Cerebellar nuclear complex (tissue), 1 donor: ENCODE measurements at places on chromosomes 4 and X.

- DNase-seq = no peak
Observed at GRCh38 chr4:19993242-19993641, 258.5 kb upstream of the SLIT2 start.

DNA sequence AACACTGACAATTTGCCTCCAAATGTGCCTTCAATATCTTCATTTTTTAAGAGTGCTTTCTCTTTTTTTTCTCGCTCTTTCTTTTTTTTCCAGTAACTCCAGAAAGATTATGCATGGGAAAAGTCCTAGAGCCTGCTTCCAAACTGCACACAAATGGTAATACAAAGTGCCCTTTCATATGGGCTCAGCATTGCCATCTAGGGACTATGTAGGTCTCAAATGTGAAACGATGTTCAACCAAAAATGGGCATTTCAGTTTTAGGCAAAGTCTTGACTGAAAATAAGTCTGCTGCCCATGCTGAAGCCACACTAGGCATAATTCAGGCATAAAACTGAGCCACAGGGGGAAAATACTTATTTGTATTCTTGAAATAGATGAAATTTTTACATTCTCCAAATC is 65.6 kb downstream of the SYNPO2 start:
- DNase-seq = no peak

GRCh38 chr4:139556071-139556723 is at the start of gene SETD7:
Gene SETD7, minus strand, starts transcription at chr4:139556219. Its CDS starts 82 bp downstream, at chr4:139556137.
- DNase-seq = no peak

DNA sequence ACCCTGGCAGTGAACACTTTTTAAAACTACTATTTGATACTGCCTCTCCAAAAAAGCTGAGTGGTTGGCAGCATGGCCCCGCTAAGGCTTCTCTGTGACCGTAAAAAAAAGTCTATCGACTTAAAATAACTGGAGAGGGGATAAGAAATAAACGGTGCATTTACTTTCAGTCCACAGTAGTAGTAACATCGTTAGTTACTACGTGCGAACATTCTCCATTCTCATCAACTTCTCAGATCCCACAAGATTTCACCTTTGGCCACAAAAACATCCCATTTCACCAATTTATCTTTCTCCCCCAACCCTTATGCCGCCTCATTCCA is 524 bp upstream of the EXOSC9 start:
- DNase-seq = no peak

DNA sequence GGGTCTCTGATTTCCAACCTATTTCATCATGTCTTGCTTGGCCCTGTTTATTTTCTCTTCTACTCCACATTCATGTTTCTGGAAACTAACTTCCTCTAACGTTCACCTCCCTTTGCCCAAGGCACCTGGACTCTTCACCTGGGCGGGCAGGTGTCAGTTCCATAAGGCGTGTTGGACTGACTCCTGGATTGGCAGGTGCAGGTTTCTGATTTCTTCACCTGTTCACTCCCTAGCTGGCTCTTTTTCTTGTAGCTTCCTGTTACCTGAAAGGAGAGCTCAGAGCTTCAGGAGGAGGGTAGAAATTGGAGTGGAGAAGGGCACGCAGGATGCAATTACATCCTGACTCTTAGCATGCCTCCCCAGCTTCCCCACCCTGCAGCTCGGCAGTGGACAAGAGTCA is 350.8 kb upstream of the KLF3 start:
- DNase-seq = no peak

- peak; percentile 53 for DNase-seq
Observed at GRCh38 chr4:98658287-98659105, at the start of gene TSPAN5. Gene TSPAN5, minus strand, starts transcription at chr4:98658611.

DNA sequence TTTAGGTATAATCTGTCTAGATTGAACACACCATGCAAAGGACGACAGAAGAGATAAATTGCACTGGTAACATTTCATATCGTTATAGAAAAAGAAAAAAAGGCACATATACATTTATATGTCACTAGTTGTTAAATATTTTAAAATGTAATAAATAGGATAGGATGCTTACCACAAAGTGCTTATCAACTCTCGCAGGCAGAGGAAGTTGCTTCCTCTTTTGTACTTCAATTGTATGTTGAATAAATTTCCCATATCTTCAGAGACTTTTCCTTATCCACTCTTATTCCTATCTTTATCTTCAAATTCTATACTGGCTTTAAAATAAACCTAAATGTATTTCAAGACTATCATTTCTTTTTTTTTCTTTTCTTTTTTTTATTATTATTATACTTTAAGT is 163.3 kb upstream of the SPOCK3 start:
- no peak for DNase-seq

GRCh38 chrX:103417370-103417769 is 41.0 kb downstream of the BEX3 start:
- no peak for DNase-seq

DNA sequence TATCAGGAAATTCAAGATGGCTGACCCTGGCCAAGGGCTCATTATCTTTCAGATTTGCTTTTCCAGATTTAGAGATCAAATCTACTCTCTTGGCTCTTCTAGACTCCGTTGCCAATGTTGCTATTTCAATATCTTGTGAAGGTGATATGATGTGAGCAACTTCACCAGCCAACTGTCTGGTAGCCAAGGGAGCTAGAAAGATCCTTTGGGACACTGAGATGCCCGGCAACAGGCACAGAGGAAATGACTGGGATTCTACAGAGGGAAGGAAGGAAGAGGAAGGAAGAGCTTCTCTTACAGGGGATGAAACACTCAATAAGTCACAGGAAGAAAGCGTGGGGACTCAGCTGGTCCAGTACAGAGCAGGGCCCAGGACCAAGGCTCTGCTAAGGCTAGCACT is 121.9 kb upstream of the GPC4 start:
- DNase-seq = no peak

- DNase-seq = no peak
Observed at GRCh38 chr4:81337211-81337610, 122.2 kb upstream of the PRKG2 start.

GRCh38 chrX:97616883-97617530 is 733.3 kb downstream of the RPA4 start:
- DNase-seq = no peak

- no peak for DNase-seq
Observed at GRCh38 chr4:88575186-88575585, 17.1 kb upstream of the HERC3 start.

DNA sequence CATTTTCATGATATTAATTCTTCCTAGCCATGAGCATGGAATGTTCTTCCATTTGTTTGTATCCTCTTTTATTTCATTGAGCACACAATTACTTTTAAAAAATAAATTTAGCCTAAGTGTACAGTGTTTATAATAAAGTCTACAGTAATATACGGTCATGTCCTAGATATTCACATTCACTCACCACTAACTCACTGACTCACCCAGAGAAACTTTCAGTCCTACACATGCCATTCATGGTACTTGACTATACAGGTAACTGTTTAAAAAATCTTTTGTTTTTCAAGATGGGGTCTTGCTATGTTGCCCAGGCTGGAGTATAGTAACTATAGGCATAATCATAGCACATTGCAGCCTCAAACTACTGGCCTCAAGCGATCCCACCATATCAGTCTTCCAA is 348.1 kb downstream of the RAPGEF2 start:
- DNase-seq = no peak

DNA sequence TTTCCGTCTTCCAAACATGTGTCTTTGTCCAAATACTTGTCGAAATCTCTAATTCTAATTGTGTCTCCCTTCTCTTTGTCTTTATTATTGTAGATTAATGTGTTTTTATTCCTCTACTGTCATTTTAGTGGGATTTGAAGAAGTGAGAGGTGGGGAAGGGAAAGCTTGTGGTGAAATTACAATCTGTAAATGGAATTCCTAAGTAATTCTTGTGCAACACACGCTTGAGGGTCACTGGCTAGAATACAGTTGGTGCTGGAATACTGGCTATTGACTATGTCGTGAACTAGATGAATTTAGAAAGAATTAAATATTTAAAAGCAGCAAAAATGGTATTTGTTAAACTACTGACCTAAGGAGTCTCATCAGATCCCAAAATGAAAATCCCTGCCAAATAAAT is 10.7 kb upstream of the FNIP2 start:
- no peak for DNase-seq

DNA sequence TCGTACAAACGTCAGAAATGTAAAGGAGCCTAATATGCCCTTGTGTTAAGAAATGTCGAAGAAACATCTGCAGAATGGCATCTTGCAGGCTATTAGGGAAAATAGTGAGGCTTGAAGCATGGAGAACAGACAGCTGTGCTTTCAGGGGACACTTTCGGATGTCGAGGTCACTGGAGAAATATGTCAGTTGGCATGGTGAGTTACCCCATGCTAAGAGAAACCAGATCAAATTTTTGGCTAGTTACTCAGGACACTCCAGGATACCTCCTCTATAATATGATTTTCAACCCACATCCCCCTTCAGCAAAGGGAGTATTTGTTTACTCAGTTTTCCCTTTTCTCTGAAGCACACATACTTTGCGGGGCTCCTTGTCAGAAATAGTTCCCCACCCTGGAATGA is 171.4 kb downstream of the GPC3 start:
- DNase-seq = no peak

DNA sequence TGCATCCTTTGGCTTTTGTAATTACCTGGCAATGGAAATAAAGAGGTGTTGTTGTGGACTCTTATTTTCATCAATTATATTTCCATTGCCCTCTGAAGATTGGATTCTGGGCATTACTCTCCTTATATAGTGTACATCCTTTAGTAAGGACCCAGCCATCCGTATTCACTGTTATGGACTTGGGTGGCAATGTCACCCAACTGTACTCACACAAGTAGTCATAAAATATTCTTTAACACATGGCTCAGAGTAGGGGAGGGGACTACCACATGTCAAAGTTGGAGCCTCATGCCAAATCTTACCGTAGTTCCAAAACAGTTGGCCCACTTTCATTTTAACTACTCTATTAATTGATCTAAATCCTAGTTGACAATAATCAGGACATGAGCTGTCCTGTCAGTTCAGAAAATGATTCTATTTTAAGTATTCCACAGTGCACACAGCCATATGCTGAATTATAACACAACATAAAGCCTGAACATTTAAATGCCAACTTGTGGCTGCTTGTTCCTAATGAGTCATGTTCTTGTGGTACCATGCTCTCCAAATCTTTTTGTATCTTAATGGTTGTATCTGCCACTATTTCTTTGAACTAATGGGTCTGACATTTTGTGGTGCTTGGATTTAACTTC is 4.9 kb downstream of the FRAS1 start:
- no peak for DNase-seq

- no peak for DNase-seq
Observed at GRCh38 chr4:7209699-7210098, 17.4 kb downstream of the SORCS2 start.

DNA sequence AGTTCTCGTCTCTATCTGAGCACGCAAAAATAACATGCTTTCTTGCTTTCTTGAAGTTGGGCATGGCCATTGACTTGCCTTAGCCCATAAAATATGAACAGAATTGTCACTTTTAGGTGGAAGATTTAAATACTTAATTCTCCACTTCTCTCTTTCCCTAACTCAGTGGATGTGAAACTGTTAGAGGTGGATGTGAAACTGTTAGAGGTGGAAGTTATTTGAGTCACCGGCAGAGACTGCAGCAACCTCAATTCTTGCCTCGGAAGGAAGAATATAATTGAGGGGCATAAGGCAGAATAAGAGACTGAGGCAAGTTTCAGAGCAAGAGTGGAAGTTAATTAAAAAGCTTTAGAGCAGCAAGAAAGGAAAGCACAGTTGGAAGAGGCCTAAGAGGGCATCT is 2.8 kb upstream of the PARM1 start:
- no peak for DNase-seq

DNA sequence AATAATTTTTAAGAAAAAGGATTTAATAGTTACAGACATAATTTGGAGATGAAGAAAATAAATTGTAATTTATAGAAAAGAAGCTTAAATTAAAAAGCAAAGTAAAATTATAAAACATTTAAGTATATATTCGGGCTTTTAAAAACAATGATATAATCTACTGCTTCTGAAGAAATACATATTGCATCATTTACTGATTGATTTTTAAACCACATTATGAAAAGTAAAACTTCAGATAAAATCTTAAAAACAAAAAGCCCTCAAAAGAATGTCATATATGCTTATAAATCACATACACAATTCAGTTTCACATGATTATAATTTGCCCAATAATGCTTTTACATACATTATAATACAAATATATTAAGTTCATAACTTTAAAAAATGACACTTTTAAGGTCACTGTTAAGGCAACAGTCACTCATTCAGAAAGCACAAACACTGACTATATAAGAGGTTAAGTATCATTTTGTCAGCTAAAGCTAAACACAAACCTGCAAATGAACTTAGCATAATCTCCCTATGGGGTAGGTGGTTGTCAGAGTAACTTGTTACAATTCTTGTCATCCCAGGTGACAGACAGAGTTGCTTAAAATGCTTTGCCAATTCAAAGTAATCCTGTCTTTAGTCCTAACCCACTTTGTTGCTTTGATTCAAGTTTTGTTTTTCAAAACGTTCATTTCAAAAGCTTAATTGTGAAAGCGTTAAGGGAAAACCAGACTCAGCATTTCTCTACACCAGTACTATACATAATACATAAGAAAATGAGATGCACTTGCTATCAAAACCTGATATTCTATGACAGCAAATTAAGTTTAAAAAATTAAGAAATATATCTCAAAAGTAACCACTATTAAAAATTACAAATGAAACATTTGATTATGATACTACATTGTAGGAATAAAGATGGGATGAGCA is 90.6 kb upstream of the MAB21L2 start:
- DNase-seq = no peak

DNA sequence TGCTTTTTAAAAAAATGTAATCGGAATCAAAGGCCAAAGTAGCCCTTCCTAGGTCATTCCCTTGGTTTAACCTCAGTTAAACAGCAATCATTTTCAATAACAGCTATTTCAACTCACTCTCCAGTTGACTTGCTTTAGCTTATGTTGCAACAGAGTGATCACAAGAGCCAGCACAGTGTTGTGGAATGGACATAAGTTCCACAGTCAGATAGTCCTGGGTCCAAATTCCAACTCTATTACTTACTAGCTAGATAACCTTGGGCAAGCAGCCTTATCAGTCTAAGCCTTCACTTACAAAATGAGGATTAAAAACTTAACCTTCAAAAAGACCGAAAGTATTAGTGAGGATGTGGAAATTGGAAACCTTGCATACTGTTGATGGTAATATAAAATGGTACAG is 9.2 kb upstream of the GPC3 start:
- no peak for DNase-seq

GRCh38 chr4:22237846-22238494 is 277.9 kb downstream of the ADGRA3 start:
- DNase-seq = no peak

- DNase-seq = no peak
Observed at GRCh38 chr4:95539106-95539505, 9.7 kb downstream of the UNC5C start.

GRCh38 chr4:89299153-89299791 is 8.3 kb downstream of the GPRIN3 start:
- DNase-seq = no peak

GRCh38 chrX:132426695-132427281 is 62.0 kb downstream of the MBNL3 start:
- DNase-seq = no peak
